ENCODE measurements at places on chromosomes 3 and 15.

GRCh38 chr15:57485869-57486268 is 105.8 kb upstream of the MYZAP start:
- DNase-seq = no peak

- no peak for DNase-seq
These were observed 27.5 kb downstream of the ANXA2 start for GRCh38 chr15:60370105-60370868.

DNA sequence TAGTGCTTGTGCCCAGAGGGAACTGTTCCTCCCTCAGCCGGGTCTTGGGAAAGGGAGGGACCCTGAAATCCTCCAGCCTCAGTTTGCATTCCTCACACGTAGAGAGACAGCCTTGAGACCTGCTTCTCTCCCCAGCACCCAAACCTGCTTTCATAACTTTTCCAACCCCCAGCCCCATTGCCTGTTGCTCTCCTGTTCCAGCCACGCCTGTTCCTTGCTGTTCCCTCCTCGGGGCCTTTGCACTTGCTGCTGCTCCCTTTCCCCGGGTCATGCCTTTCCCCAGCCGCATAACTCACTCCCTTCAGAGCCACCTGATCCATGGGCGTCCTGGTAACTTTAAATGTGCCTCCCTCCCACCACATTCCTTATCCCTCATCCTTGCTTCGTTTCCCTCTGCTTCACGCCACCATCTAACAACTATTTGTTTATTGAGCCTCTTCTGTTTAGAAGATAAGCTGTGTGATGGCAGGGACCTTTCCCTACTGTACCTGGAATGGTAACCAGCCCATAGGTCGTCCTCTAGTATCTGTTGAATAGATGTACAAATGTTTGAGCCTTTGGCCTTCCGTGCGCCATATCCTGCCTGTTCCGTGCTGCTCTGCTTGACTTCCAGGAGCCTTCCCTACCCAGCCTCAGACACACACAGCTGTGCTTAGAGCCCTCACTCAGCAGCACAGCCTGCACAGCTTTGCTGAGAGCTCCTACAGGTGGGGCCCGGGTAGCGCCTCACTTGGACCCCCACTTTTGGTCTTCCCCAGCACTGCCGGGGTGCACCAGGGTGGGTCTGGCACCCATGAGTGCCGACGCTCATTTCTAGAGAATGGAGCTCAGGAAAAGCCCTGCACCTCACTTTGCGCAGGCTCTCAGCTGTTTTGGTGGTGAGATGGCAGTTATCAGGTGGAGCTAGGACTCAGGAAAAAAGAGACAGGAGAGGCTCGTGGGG is 60.2 kb downstream of the SCN5A start:
- no peak for DNase-seq

GRCh38 chr3:9809615-9810432 is at the start of gene TTLL3:
Gene TTLL3, plus strand, starts transcription at chr3:9810262. Its CDS starts 400 bp downstream, at chr3:9810662.
- no peak for DNase-seq

DNA sequence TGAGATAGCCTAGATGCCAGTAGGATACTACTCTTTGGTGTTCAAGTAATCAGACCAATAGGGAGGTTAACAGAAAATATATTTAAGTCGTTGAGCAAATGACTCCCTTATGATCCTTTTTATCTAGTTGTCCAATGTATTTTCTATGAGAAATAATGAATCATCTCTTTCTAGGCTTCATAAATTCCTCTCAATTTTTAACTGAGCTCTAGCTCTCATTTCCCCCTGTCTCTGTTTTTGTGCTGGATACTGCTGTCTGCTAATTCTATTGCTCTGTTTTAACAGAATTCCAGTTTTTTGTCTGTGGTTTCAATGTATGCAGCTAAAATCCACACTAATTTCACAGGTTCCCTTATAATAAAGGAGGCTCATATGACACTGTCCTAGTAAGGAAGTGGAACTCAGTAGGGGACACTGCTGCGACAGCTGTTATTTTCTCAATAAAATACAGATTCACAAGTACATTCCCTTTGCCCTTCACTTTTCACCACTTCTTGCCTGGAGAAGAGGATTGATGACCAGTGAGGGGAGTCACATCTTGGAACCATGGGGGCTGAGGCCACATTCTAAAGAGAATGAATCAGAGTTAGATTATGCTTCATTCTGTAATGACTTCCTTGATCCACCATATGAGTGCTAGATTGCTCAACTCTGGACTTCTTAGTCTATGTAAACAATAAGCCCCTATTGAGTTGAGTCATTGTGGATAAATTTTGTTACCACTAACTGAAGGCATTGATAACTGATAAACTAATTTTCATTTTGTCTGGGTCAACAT is 558.7 kb upstream of the KCNMB2 start:
- DNase-seq = no peak

- no peak for DNase-seq
These were observed 553.5 kb upstream of the CCDC54 start for GRCh38 chr3:106823701-106824100.
